Osteoblast (primary cell): ENCODE measurements at places on chromosomes 6 and 20.

- DNase-seq: no peak
Observed at GRCh38 chr6:39516471-39516870, 194.0 kb upstream of the KCNK16 start.

DNA sequence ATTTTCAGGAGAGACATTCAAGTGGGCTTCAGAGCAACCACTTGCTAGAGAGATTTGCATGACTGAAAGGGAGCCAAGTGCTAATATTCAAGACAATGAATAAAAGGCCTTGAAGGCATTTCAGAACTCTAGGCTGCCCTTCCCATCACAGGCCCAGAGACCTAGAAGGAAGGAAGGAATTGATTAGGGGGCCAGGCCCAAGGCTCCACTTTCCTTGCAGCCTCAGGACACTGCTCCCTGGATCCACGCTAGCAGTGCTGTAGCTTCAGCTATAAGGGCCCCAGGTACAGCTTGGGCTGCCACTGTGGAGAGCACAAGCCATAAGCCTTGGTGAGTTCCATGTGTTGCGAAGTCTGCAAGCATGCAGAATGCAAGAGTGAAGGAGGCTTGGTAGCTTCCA is 731.9 kb upstream of the FLRT3 start:
- DNase-seq: no peak

DNA sequence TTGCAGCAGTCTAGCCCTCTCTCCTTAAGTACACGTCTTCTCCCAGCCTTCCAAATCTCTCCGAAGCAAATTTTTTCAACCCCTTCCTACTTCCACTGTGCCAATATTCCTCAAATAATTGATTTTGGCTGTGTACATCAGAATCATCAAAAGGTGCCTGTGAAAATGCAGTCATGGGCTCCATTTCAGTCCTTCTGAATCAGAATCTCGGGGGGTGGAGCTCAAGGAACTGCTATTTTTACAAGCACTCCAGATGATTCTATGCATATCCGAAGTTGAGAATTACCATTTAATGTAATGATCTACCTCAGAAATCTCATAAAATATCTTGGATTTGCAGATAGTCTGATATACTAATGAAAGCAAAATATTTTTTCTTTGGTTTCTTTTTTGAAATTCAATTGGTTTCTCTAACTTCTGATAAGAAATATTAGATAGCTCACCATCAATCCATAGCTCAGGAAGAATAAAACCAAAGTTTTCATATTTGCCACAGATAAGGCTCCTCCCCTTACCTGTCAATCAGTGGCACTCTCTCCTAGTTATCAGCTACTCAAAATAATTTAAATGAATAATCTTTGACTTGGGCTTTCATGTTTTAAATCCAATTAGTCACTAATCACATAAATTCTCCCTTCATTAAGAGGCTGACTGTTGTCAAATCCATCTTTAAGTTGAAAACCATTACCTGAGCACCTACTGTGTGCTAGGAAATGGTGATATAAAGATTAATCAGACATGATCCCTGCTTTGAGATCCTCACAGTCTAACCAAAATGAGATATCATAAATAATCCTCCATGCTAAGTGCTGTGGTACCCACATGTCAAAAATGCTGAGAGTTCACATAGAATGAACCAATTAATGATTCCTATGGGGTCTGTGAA is 36.4 kb upstream of the STXBP5 start:
- DNase-seq: peak; percentile 73

DNA sequence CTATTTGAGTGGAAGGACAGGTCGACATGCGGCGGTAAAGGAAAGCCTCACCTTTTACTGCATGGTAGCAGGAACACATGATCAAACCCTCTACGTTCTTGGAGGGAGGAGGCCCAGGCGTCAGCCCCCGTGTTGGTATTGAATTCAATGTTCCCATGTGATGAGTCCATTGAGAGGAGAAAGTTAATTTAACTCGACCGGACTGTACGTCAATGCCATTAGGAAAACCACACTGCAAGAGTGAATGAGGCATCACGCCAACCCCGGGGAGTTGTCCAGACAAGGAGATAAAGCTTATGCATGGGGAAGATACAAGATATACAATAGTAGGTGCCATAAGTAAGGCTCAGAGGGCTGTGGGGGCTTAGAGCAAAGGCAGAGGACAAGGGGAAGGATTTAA is 213.9 kb upstream of the ECI2 start:
- DNase-seq: no peak

GRCh38 chr6:45548657-45549515 is 171.2 kb upstream of the SUPT3H start:
- no peak for DNase-seq

DNA sequence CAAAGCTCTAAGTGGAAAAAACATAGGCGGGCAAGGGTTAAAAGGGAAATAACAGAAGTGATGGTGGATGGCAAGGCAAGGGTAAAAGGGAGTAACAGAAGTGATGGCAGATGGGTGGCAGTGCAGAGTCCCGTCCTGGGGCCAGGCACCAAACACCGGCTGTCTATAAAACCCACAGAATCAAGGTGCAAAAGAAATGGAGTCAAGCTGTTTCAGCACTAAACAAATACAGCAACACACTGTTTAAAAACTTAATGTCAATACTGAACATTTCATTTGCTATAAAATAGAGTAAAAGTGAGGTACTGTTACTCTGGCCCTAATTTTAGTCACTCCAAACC is 87.6 kb downstream of the MAN1A1 start:
- no peak for DNase-seq

DNA sequence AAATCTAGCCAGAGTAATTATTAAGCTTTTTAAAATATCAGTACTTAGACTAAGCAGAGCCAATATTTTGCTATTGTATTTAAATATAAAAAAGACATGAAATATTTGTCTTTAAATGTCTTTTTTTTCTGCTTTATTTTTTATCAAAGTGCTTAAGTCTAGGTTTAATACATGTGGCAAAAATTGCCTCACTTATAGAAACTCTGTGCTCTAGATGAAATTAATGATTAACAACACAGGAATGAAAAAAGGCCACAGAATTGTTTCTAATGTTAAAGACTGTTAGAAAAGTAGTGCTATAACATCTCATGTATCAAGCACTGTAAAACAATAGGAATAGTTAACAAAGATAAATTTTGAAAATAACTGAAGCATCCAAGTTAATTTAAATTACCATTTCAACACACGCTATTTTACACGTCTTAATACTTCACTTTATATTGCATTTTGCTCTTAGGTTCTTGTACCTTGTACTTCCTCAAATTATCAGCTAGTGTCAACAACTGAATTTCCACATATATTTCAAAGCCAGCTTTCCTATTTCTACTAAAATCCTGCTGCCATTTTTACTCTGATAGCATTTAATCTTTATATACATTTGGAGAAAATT is 1515.1 kb downstream of the HACE1 start:
- no peak for DNase-seq

DNA sequence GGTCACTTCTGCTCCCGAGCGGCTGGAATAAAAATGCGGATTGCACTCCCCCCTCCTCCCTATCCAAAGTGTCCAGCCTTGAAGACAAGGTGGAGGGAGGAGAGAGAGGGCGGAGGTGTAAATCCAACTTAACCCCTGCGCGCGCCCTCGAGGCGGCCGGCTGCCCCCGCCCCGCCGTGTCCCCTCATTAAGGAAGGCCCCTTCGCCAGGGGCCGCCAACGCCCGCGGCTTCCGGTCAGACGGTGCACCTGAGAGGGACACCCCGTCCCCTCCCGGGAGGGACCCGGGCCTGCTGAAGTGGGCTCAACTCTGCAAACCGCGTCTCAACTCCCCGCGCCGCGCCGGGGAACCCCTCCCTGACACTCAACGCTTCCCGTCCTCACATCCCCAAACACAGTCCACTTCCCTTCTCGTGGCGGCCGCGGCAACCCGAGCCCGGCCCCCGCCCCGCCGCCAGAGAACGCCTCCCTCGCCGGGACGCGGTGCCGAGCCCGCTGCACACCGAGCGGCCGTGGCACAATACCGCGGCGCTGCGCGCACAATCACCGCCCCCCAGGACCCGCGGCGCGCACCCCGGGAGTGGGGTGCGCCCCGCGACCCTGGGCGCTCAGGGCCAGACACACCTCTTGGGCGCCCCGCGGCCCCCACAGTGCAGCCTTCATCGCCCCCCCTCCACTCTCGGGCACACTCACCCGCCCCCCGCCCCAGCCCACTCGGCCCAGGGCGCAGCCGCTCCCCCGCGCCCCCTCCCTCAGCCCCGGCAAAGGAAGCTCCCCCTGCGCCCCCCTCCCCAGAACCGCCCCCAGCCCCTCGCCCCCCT is 102.5 kb downstream of the NOL4L start:
- peak; percentile 82 for DNase-seq

DNA sequence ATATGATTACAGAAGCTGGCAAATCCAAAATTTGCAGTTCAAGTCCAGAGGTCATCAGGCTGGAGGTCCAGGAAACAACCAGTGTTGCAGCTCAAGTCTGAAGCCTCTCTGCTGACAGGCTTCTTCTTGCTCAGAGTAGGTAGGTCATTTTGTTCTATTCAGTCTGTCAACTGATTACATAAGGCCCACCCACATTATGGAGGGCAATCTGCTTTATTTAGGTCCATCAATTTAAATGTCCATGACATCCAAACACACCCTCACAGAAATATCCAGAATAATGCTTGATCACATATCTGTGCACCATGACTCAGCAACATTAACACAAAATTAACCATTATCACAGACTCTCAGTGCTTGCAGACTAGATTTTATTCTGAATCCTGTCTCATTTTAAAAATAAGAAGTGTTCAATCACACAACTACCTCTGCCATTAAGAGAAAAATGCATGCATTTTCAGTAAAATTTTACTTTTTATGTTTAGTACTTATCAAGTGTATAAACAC is 759.2 kb upstream of the ADGRB3 start:
- no peak for DNase-seq

DNA sequence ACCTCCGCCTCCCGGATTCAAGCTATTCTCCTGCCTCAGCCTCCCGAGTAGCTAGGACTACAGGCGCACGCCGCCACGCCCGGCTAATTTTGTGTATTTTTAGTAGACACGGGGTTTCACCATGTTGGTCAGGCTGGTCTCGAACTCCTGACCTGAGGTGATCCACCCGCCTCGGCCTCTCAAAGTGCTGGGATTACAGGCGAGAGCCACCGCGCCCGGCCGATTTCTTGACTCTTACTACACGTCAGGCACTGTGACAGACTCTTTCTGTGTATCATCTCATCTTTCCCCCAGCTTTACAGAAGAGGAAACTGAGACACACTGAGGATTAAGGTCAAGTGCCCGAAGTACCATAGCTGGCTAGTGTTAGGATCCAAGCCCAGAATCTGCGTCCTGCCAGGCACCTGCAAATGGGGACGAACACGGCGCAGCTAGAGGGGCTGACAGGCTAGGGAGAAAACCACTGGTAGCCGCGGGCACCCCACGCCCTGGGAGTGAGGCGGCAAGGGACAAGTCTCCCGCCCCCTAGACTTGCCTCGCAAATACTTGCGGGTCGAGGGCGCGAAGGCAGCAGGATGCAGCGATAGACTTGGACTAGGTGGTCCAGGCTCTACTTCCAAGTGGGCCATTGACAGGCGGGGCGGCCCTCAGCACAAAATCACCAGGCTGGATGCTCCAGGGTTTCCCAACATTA is 1.1 kb upstream of the TAF8 start:
- DNase-seq: no peak

- DNase-seq: no peak
Observed at GRCh38 chr6:24385536-24386269, 17.0 kb upstream of the MRS2 start.
